MG63 (cell line): ENCODE measurements at places on chromosomes 12 and 14.

GRCh38 chr14:101065246-101065645 lies 161.7 kb upstream of the RTL1 start:
- no peak for DNase-seq

- DNase-seq = no peak
Observed at GRCh38 chr12:66187036-66187435, 2.0 kb upstream of the IRAK3 start.

DNA sequence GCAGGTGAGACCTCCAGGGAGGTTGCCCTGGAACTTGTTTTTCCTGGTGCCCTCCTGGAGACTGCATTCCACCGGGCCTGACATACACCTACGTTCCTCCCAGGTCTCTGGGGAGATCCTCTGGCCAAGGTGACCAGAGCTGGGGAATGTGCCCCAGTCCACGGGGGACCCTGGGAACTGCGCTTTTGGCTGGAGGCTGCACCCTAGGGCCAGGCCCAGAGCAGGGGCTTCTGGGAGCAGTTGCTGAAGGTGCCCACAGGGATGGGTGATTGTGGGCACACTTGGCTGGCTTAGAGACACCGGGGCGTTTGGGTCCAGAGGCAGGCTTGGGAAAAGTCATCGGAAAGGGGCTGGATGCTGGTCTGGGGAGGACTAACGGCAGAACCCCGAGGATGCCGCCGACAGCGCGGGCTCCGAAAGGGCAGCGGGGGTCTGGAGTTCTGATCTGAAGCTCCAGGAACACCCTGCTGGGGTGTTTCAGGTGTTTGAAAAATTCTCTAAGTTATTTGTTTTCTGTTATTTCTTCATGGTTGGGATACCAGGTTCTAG lies 36.5 kb upstream of the TDRD9 start:
- no peak for DNase-seq

GRCh38 chr12:132537836-132538662 lies 48.1 kb downstream of the FBRSL1 start:
- no peak for DNase-seq

DNA sequence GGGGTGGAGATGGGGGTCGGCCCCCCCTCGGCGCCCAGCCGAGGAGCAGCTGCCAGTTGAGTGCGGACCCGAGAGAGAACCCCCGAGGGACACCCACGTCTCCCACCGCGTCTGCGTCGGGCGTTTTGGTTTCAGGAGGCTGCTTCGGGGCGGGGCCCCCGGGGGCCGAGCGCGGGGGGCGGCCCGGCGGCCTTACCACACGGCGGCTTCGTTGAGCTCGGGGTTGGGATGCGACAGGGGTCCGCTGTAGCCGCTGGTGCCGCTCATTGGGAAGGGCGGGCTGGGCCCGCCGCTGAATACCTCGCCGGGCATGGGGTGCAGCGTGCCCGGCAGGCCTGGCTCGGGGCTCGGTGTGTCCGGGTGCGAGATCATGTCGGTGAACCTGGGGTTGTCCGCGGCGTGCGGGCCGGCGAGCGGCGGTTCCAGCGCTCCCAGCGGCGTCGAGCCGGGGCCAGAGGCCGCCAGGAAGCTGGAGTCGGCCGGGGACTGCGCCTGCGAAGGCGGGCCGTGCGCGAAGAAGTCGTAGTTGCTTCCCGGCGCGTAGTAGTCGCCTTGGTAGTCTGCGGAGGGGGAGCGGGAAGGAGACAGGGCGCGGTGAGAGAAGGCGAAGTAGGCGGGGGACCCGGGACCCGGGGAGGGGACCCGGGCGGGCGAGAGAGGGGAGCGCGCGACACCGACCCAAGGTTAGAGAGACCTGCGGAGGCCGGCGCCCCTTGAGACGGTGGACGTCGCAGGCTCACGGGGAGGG lies 8.5 kb downstream of the LHX5 start:
- no peak for DNase-seq

GRCh38 chr12:42565633-42566032 lies 23.9 kb downstream of the PRICKLE1 start:
- DNase-seq = no peak

- DNase-seq = no peak
Observed at GRCh38 chr12:13186302-13186701, 10.2 kb upstream of the EMP1 start.

- peak; percentile 46 for DNase-seq
Observed at GRCh38 chr12:109542014-109542413, 31.3 kb downstream of the MMAB start.

DNA sequence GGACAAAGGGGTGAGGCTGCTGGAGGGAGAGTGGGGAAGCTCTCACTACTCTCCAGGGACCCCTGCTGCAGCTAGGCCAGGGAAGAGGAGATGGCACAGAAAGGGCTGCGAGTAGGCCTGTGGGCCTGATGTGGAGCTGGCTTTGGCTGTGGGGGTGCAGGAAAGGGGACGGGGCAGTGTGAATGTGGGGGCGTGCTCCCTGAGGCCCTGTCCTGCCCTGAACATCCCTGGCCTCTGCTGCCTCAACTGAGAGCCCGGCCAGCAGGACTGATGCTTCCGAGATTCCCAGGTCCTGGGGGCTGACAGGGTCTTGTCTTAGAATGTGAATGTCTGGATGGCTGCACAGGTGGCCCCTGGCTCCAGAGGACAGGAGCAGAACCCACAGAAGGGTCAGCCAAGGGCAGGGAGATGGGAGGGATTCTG lies 64.2 kb downstream of the CHGA start:
- no peak for DNase-seq

GRCh38 chr14:51082349-51082748 lies 12.6 kb downstream of the TRIM9 start:
- no peak for DNase-seq

GRCh38 chr12:25190793-25191192 lies 4.2 kb downstream of the DNAI7 start:
- no peak for DNase-seq

GRCh38 chr12:82029936-82030335 lies 270.8 kb upstream of the PPFIA2 start:
- DNase-seq = no peak

- no peak for DNase-seq
Observed at GRCh38 chr12:4287325-4288211, 14.0 kb downstream of the CCND2 start.

DNA sequence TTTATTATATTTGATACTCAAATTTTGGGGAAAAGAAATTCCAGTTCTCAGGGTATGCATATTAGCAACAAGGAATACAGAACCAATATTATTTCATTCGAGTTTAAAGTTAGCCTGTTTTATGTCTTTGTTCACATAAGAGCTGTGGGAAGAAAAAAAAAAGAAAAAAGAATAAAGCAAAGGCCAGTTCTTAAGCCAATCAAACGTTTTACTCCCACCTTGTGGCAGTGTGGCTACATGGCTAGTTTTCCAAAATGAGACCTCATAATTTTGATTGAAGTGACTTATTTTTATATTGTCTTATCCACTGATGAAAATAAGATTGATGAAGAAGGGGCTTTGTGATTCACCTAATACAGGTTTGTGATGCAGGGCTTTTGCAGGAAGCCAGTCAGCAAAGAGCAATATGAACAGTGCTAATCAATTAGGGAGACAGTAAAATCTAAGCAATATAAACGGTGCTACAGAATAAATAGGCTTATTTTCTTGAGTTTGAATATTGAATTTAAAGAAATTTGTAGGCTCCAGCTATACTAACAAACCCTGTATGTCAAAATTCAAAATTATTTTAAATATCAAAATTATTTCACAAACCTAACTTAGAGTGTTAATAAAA lies 624.1 kb upstream of the FOXG1 start:
- no peak for DNase-seq

DNA sequence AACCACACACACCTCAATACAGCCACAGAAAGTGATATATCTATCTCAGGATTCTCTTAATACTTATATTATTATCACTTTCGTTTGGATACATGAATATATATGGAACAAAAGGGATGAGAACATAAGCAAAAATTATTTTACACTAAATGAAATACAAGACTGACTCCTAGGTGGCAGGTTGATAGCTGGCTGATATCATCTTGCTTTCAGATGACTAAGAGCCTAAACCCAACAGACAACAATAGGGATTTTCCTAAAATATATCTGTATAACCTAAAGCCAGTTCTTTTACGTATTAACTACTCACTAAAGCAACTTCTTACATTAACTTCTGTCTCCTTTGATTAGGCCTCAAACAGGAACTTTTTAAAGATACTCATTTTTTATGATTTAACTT lies 65.1 kb downstream of the BAZ1A start:
- no peak for DNase-seq

DNA sequence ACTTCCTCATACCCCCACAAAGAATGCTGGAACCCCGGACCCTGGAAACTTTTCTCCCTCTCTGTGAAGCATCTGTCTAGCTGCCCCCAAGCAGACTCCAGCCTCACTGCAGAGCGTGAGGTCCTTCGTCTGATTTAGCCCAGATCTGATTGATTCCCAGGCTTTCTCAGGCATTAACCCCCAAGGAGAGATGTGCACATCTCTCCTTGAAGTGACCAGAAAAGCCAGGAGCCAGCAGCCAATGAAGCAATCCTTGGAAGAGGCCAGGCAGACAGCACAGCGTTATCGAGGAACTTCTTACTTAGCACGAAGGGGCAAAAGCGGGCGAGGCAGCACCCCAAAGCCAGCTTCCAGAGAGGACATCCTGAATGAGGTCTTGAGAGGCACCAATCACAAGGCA lies 100.7 kb downstream of the ZFP36L1 start:
- DNase-seq = no peak

DNA sequence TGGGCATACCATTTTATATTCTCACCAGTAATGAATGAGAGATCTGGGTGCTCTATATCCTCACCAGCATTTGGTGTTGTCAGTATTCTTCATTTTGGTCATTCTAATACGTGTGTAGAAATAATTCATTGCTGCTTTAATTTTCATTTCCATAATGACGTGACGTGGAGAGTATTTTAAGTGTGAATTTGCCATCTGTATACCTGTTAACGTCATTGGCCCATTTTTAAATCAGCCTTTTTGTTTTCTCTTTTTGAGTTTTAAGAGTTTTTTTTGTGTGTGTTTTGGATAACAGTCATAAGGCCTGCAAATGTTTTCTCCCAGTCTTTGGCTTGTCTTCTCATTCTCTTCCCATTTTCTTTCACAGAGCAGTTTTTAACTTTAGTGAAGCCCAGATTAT lies 74.4 kb upstream of the SYT1 start:
- DNase-seq = no peak

DNA sequence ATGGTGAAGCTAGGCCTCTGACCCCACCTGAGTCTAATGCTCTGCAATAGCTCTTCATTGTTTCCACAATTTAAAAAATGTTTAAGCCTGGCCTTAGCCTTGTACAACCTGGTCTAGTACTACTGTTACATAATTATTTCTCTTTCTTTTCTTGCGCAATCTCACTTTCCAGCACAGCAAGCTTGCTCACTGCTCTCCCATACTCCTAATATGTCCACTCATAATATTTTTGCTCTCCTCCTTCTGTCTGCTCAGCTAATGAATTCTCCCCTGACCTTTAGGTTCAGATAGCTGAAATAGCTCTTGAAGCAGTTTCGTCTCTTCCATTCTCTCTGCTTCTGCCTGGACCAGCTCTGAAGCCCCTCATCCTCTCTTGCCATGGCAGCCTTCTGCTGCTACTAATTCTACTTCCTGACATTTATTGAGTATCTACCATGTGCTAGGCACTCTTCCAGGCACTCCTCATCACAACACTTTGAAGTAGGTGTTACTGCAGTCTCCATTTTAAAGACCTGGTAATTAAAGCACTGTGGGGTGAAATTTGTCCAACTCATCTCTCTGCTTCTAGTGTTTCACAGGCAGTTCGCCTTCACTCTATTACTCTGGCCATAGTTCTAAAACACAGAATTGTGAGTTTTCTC lies 2.8 kb upstream of the SLC48A1 start:
- no peak for DNase-seq

DNA sequence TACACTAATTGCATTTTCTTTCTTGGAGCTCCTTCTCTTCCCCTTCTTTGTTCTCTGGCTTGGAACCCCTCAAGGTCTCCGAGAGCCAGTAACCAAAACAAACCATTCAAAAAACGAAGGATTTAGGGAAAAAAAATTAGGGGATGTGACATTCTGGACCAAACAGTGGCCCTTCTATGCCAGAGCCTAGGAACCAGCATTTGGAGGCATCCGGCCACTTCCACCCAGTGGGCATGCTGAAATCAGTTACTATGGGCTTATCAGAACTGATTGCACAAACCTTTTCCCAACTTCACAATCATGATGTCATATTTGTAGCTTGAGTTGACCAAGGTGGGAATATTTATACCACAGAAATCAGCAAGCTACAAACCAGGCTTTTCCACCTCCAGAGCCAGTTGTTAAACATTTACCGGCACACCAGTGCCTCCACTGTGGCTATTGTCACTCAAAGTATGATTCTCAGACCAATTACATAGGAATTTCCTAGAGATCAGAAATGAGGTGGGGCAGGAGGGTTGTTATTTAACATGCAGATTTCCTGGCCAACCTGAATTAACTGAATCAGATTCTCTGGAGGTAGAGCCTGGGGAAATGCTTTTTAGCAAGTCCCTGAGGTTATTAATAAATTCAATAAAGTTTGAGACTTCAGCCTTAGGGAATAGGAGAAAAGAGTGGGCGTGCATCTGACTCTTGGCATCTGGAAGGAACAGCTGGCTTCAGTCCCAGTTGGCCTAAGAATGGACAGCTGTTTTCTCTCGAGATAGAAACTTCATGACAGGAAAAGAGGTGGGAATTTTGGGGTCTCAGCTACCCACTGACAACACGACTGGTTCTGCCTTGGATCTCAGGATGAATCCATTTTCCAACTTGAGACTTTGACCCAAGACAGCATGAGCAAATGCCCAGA lies 273.9 kb downstream of the ZFP36L1 start:
- DNase-seq = no peak

- no peak for DNase-seq
Observed at GRCh38 chr12:91074154-91074709, 16.4 kb upstream of the KERA start.

DNA sequence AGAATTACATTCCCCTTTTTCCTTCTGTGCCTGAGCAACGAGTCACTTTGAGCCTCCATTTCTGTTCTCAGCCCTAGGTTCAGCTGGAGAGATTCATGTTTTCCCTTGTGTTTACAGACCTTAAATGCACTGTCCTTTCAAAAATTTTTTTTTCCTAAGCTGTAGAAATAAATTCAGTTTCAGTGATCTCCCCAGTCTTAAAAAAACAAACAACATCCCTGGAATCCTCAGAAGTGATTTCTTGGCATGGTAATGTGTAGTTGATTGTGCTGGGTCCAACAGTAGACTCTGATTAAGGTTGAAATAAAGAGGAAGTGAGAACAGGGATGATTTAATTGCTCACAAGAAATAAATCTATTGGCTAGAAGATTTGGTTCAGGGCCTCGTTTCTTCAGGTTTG lies 89.3 kb downstream of the NTN4 start:
- DNase-seq = no peak

DNA sequence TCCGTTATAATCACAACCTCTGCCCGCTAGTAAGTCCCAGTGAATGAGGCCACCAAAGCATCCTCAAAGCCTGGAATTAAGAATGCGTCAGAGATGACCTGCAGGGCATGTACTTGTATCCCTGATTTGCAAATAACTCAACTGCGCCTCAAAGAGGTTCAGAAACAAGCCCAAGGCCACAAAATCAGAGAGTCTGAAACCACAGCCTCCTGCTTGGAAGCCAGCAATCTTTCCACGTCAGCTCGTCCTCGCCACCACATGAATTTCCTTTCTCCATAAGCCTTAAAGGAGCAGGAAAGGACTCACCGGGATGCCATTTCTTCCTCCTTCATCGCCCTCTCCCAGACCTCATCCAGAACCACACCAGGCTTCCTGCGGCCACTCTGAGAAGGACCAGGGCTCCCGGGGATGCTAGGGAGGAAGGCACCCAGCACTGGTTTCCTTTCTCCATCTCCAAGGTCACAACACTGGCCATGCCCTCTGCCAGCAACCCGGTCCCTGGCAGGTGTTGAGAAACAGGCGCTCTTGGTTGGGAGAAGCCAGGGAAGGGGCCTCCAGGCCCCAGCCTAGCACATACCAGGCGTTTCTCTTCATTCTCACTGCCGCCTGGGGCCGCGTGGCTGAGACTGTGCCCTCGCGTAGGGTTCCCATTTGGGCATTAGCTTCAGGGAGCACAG lies 191.2 kb upstream of the DIO3 start:
- no peak for DNase-seq
